ENCODE measurements at places on chromosomes 11 and 22.

DNA sequence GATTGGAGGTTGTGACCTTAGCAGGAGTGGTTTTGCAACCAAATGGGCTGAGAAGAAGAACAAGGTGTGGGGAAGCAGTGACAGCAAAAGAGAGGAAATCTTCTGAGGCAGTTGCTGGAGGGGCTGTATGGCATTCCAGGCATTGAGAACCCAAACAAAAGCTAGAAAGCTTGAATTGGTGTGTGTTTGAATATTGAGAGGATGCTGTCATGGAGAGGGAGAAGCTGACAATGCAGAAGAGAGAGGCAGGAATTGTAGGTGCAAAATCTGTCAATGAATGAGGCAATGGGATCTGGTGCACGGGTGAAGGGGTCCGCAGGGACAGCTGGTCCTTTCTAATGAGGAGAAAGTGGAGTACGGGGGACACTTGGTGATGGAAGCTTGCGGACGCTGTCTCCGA is 123.4 kb downstream of the C11orf91 start:
- DNase-seq = no peak

DNA sequence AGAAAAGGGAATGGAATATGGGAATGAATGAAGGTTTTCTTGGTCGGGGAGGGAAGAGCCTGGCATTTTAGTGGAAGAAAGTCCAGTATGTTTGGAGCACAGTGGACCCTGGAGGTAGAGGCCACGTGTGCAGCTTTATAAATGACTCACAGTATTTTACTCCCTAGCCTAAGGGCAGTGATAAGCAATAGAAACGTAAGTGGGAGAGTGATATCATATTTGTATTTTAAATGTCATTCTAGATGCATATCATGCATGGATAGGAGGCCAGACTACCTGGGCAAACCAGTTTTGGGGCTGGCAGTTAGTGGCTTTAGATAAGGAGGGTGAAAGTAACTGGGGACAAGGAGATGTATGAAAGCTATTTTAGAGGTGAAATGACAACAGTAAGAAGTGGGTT is 174.1 kb downstream of the ARHGAP42 start:
- no peak for DNase-seq

DNA sequence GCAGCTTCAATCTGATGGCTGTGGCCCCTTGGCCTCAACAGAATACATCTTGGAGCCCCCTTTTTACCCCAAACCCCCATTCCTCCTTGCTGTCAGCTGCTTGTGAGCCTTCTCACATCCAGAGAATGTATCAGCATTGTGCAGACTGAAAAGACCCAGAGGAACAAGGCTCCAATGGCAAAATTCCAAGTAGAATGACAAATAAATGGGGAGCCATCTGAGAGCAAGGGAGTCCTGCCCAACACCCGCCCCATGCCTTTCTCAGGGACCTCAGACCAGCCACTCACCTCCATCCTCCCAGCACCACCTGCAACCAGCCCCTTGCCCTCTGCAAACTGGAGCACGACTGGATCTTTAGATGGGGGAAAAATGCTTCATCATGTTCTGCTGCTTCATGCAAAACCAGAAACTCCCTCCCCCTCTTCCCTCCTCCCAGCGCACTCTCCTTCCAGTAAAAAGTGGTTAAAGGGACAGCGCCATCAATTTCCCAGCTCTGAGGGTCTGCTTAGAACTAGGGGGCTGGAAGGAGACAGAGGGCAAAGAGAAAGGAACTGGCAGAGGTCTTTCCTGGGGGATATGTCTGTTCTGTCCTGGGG is 2.2 kb upstream of the NEFH start:
- DNase-seq = no peak

DNA sequence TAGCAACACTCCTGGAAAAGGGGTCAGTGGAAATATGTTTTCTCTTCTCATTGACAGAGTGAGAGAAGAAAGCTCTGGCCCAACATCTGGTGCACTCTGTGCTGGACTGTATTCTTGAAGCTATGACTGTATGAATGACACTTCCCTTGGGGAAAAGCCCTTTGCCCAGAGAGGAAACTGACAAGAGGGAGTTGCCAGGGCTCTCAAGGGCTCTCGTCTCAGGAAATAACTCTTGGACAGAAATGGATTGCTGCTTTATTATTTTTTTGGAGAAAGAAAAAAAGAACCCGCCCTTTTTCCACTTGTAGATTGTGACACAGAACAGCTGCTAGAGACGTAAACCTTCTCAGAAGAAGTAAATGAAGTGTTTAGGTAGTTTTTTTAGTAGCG is 11.4 kb downstream of the ETS1 start:
- no peak for DNase-seq

DNA sequence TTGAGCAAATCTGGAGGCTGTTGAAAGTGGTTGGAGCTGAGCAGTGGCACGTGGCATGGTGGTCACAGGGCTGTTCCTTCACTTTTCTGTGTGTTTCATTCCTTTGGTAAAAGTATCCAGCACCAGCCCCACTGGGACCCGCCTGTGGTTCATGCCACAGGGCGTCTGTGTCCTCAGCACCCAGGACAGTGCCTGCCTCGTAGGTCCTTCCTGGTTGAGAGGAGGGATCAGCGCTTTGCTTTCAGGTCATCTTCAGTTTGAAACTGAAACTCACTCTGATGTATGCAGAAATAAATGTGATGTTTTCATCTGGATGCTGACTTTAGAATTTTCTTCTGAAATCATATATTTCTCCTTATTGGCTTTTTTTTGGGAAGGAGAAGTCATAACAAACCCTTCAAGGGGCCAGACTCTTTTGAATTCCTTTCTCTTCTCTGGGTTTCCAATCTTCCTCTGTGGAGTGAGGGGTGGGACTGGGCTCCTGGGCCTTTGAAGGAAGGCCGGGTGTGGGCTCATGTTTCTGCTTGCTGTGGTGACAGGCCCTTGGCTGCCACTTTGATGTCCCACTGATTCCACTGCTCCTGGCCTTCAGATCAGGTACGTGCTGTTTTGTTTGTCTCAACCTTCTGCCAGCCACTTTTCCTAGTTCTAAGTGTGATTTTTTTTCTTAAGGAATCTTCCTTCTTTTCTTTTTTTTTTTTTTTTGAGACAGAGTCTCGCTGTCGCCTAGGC is 26.2 kb downstream of the TBC1D22A start:
- DNase-seq = no peak

GRCh38 chr11:107956543-107956942 is 28.3 kb downstream of the RAB39A start:
- no peak for DNase-seq

DNA sequence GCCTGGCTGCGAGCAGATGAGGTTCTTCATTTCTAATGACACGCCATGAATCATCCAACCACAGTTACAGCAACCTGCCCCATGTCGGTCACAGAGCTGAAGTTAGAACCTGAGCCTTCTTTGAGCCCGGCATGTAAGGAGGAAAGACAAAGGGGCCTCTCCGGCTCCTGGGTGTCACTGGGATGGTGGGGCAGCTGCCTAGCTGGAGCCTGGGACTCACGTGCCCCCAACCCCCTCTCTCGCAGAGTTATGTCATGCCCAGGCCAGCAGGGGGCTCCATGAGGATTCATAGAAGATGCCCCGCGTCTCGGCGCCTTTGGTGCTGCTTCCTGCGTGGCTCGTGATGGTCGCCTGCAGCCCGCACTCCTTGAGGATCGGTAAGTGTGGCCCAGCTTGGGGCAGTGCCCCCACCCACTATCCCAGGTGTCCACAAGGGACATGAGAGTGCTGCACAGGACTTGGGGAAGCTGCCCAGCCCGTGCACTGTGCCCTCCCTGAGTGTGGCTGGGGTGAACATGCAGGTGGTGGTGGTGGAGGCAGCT is 148.5 kb downstream of the GRIK4 start:
- DNase-seq = no peak

DNA sequence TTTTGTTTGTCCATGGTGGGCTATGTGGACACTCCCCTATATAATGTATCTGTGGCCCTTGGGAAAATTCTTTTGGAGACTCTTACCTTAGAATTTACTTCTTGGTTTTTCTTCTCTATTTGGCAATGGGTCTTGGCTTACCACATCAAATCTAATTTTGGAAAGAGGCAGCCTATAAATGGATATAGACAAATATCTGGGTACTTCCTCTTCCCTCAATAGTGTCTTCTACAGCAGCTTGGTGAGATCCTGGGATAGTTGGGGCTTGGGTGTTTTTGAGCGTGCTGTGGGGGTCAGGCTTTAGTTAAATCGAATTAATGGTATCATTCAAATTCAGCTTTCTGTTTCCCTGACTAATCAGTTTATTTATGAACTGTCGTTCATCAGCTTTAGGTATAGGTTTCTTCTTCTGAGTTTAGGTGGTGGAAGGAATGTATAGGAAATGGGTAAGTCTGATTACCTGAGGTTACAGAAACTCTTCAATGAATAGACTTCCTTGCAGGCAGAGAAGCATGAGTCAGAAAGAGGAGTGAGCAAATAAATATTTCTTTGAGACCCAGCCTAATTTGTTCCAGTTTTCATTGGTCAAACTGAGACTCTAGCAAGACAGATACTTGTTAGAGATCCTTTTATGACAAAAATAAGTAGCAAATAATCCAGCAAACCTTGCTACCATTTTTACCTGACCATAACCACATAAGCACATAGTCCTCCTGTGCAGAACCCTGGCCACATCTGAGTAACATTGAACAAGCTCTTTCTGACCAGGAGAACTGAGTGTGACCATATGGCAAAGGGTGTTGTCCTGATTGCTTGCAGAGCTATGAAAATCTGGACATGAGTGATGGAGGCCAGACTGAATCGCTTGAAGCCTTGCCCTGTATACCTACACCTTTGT is 68.6 kb upstream of the SORL1-AS1 start:
- DNase-seq = no peak

DNA sequence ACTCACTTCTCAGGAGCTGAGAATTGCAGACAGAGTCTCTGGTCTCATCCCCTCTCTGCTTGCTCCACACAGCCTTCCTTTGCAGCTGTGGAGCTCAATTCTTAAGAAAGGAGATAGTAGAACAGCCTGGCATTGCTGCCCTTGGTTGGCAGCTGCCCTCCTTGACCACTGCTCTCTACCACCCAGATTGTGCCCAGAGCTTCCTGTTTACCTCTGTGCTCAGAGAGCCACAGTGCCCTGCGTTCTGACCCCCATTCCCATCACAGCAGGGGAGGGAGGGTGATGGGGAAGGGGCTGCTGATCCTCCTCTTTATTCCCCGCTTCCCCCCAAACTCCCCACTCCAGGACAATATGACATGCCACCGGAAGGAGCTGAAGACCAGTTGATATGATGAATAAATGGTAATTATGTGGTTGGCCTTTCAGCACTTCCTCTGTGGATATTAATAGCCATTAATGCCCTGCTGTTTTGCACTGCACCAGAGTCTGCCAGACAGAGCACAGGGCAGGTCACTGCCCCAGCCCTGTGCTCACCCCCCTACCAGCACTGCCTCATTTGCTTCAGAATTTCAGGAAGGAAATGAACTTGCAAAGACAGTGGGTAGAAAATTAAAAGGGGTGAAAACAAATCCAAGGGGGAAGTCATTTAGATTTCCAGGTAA is 426.8 kb upstream of the CADM1 start:
- DNase-seq = no peak

- no peak for DNase-seq
Measured at GRCh38 chr22:48918585-48919186, 909.0 kb downstream of the BRD1 start.

DNA sequence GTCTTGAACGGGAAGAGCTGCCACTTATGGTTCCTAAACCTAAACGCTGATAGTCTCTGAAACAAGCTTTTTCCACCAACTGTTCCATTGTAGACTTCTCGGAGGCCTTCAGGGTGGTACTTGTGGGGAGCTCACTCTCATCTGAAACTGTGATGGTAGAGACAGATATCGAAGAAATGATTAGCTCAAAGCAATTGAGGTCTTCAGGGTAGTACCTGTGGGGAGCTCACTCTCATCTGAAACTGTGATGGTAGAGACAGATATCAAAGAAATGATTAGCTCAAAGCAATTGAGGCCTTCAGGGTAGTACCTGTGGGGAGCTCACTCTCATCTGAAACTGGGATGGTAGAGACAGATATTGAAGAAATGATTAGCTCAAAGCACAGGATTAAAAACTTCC is 175.7 kb downstream of the SWAP70 start:
- DNase-seq = no peak

GRCh38 chr22:49063545-49063890 is 764.2 kb downstream of the BRD1 start:
- no peak for DNase-seq

DNA sequence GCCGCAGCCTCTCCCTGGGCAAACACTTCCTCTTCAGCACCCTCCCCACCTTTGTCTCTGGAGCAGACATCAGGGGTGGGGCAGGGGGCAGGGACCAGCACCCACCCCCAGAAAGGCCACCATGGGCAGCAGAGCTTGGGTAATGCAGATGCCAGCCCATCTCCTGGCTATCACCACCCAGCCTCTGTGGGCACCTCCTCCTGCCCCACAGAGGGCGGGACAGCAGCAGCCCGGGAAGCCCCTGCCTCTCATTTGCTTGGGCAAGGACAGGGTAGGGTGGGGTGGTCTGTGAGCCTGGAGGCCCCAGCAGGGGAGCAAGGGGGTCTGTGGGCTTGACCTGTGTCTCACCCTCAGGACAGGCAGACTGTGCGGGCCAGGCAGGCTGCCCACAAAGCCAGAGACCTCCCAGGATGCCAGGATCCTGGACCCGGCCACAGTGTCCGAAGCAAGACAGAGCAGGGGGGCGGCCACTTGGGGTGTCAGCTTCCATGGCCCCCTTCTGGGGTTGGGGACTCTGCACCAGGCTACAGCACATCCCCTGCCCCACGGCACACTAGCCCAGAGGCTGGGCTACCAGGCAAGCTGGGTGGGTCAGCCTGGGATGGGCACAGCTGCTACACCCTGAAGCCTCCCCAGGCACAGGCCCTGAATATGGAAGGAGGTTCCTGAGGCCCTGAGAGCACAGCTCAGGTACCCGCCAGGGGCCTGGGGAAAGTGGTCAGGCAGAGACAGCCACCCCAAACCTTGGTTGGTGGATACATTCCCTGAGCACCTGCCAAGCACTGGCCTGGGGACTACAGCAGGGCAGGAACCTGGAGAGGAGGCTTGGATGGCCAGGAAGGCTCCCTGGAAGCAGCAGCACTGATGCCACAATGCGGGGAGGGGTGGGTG is 4.5 kb downstream of the RNH1 start:
- DNase-seq = no peak

DNA sequence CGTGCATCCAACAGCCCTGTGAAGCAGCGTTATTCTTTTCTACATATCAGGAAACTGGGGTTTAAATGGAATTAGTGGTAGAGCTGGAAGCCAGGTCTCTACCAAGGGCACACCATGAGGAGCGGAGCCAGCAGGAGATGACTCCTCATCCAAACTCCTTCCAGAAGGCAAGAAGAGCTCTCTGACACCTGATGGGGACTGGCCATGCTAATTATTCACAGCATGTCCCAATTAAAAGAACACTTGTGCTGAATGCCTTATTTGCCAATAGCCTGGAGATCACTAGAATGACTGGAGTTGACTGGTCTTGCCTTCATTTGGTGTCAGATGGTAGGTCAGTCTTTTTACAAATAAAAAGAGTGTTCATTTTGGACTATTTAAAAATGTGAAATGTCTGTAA is 32.9 kb upstream of the SLN start:
- DNase-seq = no peak

- no peak for DNase-seq
Measured at GRCh38 chr22:49424893-49425270, 402.8 kb downstream of the BRD1 start.
